Prostate gland (tissue), 2 donors: ENCODE measurements at places on chromosomes 6 and 20. TPM values are rescaled to one million over a fixed set of nuclear protein-coding genes. Genes with fewer than 3 reads are reported as not detected.

- no peak for DNase-seq
Observed at GRCh38 chr6:55584654-55585354, 5.8 kb upstream of the HMGCLL1 start.

- no peak for DNase-seq
Observed at GRCh38 chr20:51978070-51978501, 175.8 kb upstream of the SALL4 start.

DNA sequence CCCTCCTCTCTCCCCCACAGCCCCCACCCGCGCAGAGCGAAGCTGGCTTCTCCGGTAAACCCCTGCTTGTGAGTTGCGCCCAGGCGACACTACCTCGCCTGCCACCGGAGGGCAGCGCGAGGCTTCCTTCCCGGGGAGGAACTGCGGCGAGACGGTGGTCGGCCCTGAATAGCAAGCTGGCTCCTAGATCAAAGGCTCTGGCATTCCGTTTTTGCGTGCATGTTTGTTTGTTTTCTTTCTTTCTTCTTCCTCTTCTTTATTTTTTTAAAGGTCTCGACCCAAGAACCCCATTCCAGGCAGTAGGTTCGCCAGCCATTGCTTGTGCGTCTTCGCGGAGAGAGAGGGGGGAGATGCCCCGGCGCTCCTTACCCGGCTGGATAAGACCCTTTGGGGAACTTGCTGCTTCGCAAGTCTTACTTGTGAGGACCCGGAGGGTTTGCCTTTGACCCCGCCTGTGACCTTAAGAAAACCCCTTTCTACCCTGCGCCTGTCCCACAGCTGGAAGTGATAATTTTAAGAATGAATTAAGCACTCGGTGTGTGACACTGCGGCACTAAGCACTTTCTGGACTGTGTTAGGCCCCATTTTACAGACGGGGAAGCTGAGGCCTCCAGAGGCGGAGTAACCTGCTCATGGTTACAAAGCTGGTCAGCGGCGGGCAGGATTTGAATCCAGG lies 92.7 kb upstream of the SIRPA start:
- DNase-seq, result peak; percentile 57

GRCh38 chr20:63791497-63792156 lies 39.4 kb downstream of the ZBTB46 start:
- DNase-seq, result no peak

The TNFRSF6B gene
- 12.2 TPM for total RNA-seq
